ENCODE measurements at places on chromosomes 4 and X. TPM values are rescaled to one million over a fixed set of nuclear protein-coding genes. Genes with fewer than 3 reads are reported as not detected.

GRCh38 chr4:160265014-160265413 lies 1162.1 kb downstream of the RAPGEF2 start:
- no peak for DNase-seq

GRCh38 chr4:133741766-133742165 lies 459.8 kb downstream of the PABPC4L start:
- DNase-seq, result no peak

Gene AFM
- not detected for total RNA-seq

Gene IL3RA
- 0.94 TPM for total RNA-seq

DNA sequence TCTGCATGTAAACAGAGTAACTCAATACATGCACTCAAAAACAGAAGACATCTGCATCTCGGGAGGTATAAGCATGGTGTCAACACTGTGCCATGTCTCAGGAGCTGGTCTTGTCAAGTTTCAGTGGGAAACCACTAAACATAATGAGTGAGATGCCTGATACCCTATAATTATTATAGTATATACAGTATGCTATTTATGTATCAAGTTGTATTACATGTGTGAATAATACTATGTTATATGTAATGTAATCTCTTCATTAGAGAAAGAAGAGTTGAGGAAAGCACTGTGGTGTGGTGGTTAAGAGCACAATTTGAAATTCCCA lies 2.5 kb downstream of the PPBP start:
- no peak for DNase-seq

DNA sequence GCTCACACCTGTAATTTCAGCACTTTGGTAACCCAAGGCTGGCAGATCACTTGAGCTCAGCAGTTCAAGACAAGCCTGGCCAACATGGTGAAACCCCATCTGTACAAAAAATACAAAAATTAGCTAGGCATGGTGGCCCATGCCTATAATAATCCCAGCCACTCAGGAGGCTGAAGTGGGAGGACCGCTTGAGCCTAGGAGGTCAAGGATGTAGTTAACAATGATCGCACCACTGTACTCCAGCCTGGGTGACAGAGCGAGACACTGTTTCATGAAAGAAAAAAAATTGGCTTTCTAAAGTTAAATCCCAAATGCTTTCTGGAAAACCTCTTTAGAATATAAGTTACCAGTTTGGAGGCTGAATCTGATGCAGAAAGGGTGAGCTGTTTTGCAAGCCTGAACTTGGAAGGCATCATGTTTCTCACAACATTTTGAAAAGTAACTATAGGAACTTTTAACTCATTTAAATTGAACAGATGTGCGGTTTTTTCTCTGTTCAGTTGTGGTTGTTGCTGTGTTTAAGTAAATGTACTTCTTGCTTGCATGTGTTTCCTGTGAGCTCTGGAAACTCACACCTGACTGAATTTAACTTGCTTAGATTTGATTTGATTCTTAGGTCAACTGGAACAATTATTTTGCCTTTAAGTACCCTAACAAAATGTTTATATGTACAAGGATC lies 39.8 kb upstream of the TMEM131L start:
- no peak for DNase-seq

- DNase-seq, result no peak
Measured at GRCh38 chr4:16677001-16677944, 221.2 kb downstream of the LDB2 start.

DNA sequence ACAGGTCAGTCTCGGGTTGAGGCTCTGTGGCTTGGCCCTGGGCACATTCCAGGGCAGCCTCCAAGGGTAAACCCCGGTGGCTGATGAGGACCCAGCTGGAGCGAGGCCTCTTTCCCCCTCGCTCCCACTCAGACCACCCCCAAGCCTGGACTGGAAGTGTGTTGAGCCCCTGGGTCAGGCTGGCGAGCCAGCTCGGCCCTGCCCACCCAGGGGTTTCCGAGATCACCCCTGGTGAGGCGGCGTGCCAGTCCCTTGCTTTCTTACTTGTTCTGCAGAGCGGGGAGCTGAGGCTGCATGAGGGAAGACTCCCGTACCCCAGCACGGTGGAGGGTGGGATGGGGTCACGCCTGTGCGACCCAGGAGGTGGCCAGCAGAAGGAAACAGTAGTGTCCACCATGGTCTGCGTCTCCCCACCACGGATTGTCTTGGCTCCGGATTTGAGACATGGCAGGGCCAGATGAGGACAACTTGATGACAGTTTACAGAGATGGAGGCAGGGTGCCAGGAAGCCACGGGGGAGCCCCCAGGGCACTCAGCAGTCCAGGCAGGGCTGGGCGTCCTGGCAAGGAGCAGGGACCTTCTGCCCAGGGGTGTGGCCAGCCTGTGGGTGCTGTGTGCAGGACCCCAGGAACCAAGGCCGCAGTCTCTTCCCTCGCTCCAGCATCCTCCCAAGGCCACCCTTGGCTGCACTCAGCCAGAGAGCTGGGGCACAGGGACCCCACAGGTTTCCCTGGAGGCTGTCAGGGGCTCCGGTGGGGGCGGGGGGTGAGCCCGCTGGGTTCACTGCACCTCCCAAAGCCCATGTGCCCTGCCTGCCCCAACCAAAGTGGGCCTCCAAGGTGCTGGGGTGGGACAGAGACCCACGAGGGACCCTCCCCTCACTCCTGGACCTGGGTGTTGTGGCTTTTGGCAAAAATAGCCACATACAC lies 6.6 kb upstream of the FGFRL1 start:
- no peak for DNase-seq

DNA sequence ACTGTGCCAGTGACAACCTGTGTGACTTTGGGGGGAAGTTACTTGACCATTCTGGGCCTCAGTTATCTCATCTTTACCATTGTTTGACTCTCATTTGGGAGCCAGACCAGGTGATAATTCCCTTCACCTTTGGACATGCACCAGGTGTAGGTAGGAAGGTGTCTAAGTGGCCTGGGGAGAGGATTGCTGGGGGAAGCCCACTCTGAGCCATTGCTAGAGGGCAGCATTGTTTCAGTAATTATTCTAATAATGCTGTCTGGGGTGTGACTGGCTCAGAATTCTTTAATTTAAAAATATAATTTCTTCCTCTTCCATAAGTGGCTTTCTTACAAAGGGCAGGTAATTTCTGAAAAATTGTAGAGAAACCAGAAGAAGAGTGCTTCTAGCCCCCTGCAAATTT lies 104.3 kb downstream of the RTL9 start:
- no peak for DNase-seq

- no peak for DNase-seq
Measured at GRCh38 chr4:148060264-148061140, 328.6 kb downstream of the ARHGAP10 start.

- no peak for DNase-seq
Measured at GRCh38 chr4:67220861-67221260, 324.4 kb downstream of the CENPC start.

Gene RADX
- 7.8 TPM for total RNA-seq

DNA sequence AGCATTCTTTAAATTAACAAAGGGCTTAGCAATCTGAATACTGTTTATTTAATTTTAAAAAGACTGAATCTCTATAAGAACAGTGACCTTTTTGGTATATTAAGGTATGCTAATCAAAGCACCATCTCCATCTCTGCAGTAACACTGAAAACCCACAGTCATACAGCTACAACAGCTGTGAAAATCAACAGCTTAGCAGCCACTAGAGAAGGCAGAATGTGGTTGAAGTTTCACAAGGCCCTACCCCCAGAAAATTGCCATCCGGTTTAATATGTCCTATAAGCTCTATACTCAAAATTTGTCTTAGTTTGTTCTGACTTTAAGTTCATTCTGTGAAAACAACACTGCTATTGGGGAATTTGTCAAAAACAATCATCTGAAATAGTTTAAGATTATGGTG lies 128.7 kb downstream of the OPHN1 start:
- DNase-seq, result no peak

DNA sequence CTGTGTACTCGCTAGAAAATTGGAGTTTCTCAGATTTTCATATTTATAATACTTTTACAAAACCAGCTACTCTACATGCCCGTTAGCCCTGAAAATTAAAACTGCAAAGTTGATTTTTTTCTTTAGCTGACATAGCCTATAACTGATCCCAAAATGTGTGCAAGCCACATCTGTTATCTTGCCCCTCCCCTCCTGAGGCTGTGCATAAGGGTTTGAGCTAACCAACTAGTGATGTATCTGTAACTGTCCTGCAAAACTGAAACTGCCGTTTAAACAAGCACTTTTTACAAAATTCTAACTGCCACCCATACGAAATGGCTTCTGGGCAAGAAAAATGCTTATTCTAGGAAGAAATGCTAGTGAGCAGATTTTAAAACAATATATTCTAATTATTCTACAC lies 59.1 kb downstream of the EDNRA start:
- no peak for DNase-seq

- no peak for DNase-seq
Measured at GRCh38 chr4:152894673-152895072, 41.5 kb upstream of the FHDC1 start.

DNA sequence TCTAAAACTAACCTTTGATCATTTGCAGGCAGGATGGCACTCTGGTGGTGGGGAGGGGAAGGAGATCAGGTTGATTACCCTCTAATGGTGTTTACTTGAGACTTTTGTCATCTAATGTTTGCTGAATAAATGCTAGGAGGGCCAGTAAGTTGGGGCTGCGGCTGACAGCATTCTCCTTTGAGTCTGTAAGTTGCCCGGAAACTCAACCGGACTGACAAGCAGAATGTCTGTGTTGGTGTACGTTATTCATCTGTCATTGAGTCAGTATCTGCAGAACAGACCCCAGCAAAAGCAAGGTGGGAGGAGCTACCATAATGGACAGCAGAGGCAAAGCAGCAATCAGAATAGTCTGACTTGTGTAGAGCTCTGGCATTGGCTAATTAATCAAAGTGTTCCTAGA lies 1210.6 kb upstream of the PABPC4L start:
- DNase-seq, result no peak

GRCh38 chrX:2463973-2464676 lies 36.7 kb downstream of the DHRSX start:
- DNase-seq, result no peak

Gene SSX4B
- total RNA-seq, result not detected

DNA sequence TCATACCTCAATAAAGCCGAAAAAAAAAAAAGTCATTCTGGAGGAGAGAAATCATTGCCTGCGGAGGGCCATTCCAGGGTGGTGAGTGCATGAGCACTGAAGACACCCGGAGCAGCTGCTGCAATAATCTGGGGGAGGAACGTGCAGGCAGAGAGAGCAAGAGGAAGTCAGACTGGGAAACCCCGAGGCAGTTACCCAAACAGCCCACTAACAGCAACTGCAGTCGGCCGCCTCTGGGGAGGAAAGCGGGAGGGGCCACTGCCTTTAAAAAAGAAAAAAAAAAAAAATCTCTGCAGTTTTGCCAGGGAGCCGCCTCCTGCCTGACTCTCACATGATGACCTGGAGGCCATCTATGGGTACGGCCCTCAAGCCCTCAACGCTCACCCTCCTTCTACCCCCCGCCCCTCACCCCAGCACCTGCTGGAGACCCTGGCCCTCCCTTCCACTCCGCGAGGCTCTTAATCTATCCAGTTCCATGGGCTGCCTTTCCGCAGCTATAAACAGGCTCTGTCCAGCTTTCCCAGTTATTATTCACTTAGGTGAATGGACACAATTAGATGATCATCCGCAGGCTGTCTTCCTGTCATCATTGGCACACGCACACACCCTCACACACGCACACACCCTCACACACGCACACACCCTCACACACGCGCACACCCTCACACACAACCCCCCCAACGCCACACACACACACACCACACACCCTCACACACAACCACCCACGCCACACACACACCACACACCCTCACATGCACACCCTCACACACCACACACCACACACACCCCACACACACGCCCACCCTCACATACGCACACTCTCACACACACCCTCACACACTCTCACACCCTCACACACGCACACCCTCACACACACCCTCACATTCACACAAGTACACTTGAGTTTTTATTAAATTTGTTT lies 3.4 kb upstream of the AVPR2 start:
- no peak for DNase-seq

- DNase-seq, result no peak
Measured at GRCh38 chrX:38927592-38927991, 126.3 kb downstream of the MID1IP1 start.

DNA sequence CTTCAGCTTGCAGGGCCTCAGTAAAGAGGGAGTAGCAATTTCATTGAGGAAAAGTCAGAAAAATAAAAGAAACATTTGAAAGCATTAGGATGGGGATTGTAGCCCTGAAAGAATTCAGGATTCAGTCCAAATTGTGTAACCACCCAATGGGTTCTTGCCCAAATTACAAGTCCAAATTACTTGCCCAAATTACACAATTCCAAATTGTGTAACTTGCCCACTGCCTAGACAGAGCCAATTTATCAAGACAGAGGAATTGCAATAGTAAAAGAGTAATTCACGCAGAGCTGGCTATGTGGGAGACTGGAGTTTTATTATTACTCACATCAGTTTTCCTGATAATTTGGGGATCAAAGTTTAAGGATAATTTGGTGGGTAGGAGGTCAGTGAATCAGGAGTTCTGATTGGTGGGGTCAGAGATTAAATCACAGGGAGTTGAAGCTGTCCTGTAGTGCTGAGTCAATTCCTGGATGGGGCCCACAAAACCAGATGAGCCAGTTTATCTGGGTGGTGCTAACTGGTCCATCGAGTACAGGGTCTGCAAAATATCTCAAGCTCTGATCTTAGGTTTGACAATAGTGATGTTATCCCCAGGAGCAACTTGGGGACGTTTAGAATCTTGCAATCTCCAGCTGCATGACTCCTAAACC lies 18.1 kb upstream of the PAGE5 start:
- DNase-seq, result no peak

DNA sequence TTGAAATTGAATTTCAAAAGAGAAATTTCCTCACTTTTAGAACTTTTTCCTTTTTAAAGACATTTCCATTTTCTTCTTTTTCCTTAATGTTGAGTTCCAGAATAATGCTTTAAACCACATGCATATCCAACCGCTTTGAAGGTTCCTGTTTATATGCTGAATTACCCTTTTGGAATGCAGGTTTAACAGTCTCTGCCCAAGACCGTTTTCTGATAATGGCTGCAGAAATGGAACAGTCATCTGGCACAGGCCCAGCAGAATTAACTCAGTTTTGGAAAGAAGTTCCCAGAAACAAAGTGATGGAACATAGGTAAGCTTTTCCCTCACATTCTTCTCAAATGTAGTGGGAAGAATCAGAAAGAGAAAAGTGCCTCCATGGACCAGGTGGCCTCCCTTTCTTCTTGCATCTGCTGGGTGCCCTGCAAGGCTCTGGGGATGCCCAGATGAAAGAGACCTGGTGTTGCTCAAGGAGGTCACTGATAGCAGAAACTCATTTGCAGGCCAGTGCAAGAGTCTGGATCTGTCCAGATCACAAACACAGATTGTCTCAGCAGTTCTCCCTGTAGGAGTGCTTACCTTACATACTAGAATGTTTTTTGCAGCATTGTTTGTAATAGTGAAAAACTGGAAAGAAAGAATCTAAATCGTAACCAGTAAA lies 42.9 kb downstream of the MOSPD2 start:
- no peak for DNase-seq

Gene ARHGAP24
- total RNA-seq, result 2.2 TPM

GRCh38 chr4:156545003-156545785 lies 426.4 kb downstream of the PDGFC start:
- no peak for DNase-seq

Gene TBX22
- not detected for total RNA-seq

Data from occipital lobe (tissue), 3 donors.